ENCODE measurements at places on chromosomes 5 and 9.

DNA sequence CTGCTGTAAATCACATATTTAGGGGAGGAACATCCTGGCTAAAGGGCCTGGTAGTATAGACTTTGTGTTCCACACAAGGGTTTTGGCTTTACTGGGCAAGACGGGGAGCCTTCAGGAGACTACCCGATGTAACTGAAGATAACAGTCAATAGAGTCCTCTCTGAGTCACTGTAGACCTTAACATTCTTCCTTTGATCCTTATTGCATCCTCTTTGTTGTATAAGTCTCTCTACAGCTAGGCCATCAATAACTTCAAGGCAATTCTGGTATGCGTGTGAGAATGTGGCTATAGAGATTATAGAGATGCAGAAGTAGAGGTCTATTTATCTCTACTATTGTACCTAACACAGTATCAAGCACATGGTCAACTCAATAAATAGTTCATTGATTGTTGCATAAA, 67.3 kb upstream of the STK32A start:
- DNase-seq: no peak

DNA sequence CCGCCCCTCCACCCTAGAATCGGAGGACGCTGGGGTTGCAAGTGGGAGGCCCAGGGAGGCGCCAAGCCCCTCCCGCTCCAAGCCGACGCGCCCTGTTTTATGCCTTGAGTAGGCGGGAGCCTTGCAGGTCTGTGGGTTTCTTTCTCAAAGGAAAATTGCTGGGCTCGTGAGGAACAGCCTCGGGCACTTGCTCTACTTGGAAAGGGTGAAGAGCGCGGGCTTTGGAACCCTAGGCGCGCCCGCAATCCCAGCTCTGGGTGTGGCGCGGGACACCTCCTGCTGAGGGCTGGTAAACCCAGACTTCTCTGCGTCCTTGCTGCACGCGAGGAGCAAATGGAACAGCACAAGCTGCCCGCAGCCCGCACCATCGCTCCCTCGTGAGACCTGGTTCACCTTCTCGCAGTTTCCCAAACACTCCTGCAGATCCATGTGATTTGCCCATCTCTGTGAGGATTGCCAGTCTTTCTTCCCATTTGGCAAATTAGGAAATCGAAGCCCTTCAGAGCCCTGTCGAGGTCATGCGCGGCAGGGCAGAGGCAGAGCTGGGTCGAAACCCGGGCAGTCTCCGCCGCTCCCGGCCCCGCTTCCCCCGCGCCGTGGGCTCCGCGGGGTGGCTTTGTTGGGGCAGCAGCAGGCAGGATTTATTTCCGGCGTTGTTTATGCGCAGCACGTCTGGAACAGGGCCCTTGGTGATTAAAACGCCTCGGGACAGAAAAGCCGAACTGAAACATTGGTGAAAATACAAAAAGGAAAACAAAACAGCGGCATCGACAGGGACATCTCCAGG, 98.4 kb upstream of the CPLX2 start:
- DNase-seq: no peak

DNA sequence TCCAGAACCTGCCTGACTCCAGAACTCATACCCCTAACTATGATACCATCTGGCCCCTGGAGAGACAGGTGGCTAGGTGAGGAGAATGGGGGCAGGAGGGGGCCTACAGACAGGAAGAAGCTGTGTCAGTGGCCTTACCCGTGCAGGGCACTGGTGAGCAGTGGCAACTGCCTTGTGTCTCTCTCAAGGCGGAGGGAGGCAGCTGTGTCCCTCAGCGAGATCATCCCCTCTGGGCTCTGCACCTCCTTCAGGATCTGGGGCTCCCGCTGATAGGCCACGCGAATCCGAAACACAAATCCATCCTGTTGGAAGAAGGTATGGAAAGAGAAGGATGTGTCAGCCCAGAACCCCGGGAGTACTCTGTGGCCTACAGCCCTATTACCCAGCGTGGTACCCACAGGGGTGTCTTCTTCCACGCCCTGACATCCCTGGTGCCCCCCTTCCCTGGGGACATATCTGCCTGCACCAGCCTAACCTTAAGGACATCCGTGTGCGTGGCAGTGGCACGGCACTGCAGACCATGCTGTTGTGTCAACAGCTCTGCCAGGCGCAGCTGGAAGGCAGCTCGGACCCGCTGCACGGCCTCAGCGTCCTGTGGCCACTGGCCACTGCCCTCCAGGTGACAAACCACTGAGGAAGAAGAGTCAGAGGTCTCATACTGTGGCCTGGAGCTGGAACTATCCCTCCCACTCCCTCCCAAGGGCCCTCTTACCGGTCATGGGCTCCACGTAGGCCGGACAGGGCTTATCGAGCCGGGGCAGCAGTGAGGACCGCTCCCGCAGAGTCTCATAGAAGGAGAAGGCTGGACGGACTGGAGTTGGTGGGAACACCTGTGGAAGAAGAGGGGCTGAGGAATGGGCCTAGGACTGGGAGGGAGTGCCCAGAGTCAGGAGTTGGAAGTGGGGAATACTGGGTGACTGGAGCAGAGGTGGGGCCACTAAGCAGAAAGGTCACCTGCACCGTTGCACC, 7.8 kb downstream of the NOL6 start:
- DNase-seq: no peak

DNA sequence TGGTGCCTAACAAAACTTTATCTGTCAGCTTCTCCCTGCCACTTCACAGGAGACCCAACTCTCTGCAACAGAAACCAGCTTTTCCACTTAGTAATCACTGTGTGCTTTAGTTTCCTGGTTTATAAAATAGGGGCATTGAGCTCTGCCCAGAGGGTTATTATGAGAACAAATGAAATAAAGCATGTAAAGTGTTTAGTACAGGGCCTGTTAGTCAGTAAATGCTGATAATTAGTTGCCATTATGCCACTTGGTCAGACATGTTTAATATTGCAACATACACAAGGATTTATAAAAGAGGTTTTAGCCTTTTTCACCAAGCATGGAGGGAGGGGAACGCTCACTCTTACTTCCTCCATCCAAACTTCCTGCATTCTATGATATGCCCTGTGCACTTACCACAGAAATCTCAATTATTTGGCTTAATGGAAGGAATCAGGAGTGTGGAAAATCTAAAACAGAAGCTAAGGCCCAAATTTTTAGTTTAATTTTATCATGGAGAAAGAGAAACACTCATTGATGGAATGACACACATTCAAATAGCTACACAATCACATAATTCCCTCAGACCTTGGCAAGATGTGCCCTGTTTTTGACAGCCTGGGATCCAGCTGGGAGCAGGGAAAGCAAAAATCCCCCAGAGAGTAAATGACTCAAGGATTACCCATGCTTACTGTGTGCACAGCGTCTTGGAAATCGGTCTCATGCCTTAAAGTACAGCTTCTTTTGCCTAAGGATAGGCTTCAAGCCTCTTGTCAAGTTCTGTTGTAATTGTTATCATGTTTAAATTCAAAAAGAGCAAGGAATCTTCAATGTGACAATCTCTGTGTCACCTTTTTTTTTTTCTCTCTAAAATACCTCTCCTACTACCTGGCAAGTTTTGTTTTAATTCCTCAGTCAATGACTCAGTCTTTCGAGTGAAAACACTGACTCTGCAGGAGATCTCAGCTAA, 34.0 kb downstream of the ZNF474 start:
- DNase-seq: no peak

DNA sequence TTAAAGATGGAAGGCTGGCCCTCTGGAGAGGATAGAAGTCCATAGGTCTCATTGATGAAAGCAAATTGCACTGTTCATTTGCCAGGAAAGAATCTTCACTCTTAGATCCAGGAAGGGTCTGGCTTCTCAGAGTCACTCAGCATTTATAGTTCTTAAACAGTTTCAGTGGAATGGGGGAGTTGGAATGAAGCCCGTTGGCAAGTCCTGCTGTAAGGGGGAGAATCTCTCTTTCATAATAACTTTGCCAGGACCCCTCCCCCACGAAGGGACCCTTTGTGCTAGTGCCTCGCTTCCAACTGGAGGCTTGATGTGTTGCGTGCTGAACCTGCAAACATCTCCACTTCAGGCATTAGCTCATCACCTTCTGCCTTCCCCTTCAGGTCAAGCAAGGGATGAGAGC, 57.1 kb downstream of the ENTREP1 start:
- no peak for DNase-seq

GRCh38 chr5:100430268-100431195, 104.6 kb upstream of the FAM174A start:
- DNase-seq: peak; percentile 10

GRCh38 chr9:134332841-134333233, 6.6 kb downstream of the RXRA start:
- DNase-seq: no peak

- no peak for DNase-seq
Observed at GRCh38 chr9:77005216-77005615, 14.2 kb upstream of the FOXB2 start.

DNA sequence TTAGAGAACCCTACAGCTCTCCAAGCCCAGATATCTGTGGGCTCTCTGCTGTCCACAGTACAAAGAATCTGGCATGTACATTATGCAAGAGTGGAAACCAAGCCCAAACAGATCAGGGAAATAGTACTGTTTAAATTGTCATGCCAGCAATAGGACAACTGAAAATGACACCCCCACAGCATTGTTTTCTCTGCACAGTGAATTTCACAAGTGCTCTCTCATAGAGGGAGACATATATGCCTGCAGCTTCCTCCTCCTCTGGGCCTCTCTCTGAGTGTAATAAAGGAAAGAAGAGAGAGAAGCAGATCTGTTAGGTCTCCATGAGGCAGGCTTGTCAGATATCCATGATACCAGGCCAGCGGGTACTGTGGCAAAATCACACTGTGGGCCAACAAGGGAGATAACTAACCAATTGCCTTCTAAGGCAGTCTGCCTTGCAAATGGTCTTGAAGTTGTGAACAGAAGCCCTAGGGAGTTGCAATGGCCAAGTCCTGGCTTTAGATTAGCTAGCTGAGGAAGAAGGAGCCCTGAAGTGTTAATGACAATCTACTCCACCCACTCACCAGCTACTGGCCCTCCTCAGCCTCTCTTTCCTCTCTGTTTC, 54.4 kb upstream of the JMY start:
- no peak for DNase-seq

DNA sequence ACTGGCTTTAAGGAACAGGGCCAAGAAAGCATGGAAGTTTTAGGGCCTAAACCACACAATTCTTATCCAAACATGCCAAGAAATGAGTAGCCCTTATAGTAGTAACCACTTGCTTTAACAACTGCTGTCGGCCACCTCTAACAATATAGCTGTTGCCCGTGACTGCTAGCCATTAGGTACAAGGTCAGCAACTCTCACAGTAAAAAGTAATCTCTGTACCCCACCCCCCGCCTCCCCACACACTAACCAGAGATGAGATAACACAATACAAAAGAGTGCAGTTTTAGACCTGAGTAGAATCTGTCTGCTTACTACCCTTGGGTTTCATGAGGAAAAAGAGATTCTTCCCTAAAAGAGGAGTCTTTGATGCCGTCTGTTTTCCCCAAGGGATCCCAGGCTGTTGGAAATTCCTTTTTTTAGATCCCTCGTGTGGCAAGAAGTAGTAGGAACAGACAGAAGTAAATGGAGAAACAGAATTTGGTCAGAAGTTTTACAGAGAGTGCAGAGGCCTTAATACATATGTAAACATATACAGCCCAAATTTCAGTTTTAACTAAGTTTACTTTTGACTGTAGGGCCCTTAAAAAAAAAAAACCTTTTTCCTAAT, 94.3 kb downstream of the WDR41 start:
- no peak for DNase-seq

GRCh38 chr5:151125421-151125820, 32.2 kb downstream of the ANXA6 start:
- DNase-seq: peak; percentile 33

DNA sequence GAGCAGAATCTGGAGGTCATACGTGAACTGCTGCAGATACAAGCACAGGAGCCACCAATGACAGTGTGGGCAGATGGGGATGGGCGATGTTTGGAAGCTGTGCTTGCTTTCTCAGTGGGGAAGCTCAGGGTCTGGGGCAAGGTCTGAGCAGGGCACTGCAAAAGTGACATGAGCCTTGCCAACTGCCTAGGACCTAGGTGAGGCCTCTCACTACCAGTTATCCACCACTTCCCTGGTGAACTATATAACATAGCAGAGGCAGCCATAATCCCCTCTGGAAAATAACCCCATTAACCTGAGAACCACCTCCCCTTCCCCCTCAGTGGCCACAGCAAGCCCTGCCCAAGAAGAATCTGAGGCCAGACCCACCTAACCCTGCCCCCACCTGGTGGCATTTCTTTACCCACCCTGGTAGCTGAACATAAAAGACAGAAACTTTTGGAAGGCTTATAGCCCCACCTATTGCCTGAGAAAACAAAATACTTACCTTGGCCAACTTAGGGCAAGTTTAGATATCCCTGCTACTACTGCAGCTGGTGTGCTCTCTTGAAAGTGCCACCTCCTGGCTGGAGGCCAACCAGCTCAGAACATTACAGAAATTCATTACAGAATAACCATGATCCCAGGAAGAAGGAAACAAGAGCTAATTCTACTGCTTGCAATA, 18.8 kb upstream of the SPEF2 start:
- DNase-seq: no peak

GRCh38 chr5:98776066-98776705, 2.7 kb downstream of the RGMB start:
- DNase-seq: no peak

DNA sequence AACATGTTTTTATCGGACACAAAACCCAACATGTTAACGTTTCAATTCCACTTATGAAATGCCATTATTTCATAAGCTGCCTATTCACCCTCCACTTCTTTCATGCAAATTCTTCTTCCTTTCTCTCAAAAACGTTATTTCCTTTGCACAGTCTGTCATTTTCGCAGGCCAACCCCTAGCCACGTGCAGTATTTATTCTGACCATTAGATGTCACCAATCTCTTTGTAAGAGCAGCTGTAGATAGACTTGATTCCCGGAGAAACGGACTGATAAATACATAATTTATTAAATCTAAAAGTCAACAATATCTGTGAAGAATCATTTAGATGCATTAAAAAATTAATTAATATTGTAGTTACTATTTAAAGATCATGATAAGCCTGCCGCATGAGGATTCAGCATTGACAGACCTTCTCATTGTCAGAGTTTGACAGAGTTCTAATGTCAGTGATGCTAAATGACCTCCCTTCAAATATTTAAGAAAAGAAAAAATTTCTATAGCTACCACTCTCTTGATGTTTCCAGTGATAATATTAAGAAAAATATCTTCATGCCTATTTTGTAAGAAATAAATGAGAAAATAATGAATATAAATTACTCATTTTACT, 933.6 kb downstream of the CDH12 start:
- no peak for DNase-seq

GRCh38 chr9:127574072-127574993, 37.7 kb upstream of the STXBP1 start:
- no peak for DNase-seq
